ENCODE measurements at places on chromosomes 5 and 9.

- DNase-seq = no peak
These were observed 59.8 kb downstream of the PHF2 start for GRCh38 chr9:93636172-93636661.

DNA sequence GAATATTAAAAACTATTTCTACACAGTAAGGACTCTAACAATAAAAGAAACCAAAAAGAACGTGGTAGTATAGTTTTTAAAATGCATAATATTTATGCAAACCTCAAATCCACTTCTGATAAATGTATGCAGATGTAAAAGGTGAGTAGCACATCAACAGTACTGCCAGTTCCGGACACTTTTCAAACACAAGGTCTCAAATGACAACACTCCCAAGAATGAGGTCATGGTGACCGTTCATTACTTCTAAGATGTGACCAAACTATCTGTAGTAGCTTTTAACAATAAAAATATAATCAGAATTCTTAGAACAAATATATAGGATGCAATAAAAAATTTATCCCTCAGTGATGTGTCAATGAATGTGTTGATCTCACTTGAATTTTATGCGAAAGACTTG is 238.7 kb upstream of the NREP start:
- no peak for DNase-seq

GRCh38 chr9:135448663-135449100 is 30.9 kb upstream of the PPP1R26 start:
- DNase-seq = no peak

- no peak for DNase-seq
These were observed 13.2 kb upstream of the ARHGEF28 start for GRCh38 chr5:73612799-73613198.

DNA sequence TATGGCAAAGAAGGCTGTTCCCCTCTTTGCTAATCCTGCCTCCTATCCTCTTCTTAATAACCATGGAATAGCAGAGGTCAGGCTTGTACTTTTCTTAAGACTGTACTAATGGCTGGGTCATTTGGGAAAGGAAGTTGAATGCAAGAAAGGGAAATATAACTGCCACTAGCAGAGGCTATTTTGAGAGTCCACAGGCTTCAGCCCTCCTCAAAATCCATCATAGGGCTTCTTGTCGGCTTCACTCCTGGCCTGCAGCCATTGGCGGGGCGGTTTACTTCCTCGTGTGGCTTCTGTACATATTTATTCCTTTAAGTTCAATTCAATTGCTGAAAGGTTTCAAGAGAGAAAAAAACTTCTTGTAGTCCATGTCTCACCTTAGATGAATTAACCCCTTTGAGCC is 2.8 kb upstream of the PARP8 start:
- DNase-seq = no peak

DNA sequence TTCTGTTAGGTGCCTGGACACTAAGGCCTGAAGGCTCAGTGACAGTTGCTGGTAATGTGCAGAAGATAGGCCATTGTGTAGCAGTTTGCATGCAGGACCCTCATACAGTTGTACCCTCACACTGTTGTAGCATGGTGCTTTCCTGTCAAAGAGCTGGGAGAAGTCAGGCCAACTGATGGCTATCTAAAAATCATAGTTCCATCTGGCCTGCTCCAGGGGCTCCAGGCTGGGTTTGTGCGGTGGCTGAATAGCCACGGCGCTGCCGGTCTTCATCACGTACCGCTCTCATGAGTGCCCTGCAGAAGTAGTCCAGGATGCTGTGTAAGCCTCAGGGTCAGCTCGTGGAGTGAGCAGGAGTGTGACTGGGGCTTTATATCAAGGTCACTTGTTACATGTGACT is 12.2 kb downstream of the SECISBP2 start:
- DNase-seq = no peak

DNA sequence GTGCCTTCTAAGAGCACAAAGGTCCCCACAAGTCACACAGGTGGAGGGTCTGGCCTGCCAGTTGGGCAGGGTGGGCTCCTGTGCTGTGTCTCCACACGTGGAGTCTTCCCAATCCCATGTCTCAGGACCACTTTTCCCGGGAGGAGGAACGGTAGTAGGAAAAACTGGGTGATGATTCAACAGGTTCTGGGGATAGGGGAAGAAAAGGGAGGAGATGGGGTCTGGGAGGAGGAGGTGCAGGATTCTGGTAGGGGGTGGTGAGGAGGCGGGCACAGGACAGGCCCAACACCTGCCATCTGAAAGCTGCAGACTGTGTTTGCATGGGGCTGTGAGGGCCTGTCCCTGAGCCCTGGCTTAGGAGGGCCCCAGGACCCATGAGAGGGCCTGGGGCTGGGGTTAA is 215.2 kb downstream of the HSPA4 start:
- no peak for DNase-seq

- peak; percentile 50 for DNase-seq
These were observed 2.5 kb downstream of the KDM3B start for GRCh38 chr5:138354926-138355378.

DNA sequence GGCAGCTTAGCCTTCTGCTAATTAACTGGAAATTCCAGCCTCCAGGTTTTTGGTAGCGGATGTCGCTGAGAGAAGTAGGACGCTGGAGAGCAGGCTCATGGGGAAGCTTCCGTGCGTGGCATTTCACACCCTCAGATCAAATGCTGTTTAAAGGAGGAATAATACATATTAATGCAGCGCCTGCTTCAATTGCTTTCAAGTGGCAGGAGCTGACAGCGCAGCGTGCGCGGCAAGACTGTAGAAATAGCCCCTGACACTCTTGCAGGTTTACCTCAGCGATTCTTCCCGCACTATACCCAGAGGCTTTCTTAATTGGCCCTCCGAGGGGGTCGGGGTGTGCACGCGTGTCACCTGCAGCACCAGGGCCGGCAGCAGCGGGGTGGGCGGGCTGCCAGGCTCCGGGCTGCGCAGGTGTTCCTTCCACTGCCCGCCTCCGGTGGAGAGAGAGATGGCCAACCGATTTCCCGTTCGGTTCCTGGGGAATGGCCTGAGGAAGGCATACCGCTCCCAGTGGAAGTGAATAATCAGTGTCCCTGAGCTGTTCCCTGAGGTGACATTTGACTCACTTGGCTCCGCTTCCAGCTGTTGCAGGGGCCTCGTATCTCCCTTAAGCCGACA is 427.9 kb downstream of the KCTD16 start:
- no peak for DNase-seq

DNA sequence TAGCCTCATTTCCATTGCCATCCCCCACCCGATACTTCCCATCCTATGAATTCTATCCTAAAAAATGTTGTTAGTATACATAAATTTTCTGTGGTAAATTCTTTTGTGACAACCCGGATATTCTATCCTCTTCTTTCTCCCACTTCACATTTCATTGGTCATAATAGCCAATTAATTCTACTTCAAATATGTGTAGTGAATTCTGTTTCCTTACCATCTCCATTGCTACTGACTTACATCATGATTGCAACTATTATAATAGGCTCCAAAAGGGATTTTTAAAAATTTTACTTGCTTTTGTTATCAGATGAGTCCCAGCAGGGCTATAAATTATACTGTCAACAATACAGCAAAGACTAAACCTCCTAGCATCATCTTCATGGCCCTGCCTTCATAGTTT is 1326.8 kb downstream of the PTPRD start:
- DNase-seq = no peak

GRCh38 chr5:134153657-134154056 is 23.1 kb downstream of the SKP1 start:
- no peak for DNase-seq

DNA sequence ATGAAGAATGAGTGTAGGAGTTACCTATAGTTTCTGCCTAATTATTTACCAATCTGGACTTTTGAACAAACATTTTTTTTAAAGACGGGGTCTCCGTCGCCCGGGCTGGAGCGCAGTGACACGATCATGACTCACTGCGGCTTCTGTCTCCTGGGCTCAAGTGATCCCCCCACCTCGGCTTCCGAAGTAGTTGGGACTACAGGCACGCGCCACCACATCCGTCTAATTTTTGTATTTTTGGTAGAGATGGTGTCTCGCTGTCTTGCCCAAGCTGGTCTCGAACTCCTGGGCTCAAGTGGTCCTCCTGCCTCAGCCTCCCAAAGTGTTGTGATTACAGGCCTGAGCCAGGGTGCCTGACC is 1.5 kb downstream of the CTNNA1 start:
- peak; percentile 63 for DNase-seq

All from RCC 7860 (cell line).